ENCODE measurements at places on chromosomes 6 and 20. TPM values are rescaled to one million over a fixed set of nuclear protein-coding genes. Genes with fewer than 3 reads are reported as not detected.

DOP1A gene
- total RNA-seq = 14.4 TPM

DEFB115 gene
- total RNA-seq = not detected

SLC22A1 gene
- 0.19 TPM for total RNA-seq

HLA-DQA1 gene
- not detected for total RNA-seq

PNPLA1 gene
- total RNA-seq = not detected

LKAAEAR1 gene
- total RNA-seq = 1.7 TPM

KIAA1755 gene
- 0.17 TPM for total RNA-seq

DNA sequence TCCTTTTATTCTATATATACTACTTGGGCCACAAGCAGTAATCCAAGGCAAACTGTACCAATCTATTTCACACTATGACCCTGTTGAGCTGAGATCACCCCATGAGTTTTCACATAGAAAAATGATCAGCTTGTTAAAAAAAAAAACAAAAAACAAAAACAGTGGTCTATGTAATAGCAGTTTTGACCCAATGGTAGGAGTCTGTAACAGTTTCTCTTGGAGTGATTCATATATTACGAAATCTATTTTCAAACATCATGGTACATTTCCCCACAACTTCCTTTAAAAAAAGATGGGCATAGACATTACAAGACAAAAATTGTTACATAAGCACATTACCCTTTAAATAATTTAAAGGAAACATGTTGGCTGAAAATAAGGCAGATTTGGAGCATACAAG is 78.1 kb downstream of the PRSS35 start:
- peak; percentile 76 for DNase-seq

GRCh38 chr6:4355241-4355640 is 219.9 kb upstream of the ECI2 start:
- DNase-seq = peak; percentile 78

DNA sequence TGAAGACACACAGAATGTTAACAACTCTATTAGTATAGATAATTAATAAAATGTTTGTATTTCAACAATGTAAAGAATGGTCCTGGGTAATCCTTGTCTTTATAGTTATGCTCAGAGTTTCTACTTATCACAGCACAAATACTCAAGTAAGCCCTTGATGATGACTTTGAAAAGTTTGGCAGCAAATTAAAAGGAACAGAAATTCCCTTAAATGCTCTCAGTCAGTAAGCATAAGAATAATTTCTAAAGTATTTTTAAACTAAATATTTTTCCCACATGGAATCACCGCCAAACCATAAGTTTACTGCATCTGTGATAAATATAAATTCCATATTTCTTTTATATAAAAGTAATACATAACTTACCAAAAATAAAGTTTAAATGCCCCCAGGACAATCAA is 96.1 kb downstream of the COL12A1 start:
- DNase-seq = no peak

- no peak for DNase-seq
Measured at GRCh38 chr6:15392182-15392581, 146.3 kb downstream of the JARID2 start.

DNA sequence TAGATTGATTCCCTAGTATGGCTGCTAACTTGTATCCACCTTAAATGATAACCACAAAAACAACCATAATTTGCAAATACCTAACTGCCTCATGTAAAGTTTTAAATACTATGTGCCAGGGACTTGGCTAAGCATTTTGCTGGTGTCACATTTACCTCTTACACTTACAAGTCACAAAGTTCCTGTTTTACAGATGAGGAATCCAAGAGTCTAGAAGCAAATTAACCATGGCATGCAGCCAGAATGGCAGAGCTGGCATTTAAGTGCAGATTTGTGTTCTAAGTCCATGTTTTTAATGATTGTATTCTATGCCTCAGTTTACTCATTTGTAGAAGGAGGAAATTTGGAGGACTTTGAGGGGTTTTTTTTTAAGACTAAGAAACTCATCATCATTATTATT is 696.7 kb downstream of the PTPRT start:
- DNase-seq = no peak

DNA sequence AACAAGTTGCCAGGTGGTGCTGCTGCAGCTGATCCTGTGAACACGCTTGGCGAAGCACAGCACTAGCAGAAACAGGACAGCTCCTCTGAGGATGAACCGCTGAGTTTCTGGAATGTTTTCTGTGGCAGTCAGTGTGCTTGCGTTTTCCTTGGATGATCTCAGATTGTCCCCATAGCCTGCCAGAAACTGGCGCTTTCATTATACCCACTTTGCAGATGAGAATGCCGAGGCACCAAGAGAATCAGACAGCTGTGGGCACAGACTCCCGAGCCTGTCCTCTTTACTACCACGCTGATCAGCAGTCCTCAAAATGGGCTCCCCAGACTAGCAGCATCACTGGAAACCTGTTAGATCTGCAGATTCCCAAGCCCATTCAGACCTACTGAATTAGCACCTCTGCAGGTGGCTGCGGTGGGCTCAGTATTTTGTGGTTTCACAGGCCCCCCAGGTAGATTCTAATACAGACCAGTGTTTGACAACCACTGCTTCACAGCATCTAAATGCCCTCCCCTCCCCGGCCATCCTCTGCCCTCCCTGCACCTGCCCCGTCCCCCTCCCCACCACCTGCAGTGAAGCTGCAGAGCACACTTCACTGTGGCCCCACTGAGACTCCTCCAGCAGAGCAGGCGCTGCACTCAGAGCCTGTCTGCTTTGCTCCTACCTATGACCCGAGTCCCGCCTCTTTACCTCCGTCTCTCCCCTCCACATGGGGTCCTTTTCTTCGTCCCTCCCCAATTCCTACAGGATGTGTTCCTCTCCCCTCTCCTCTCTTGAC is 29.6 kb downstream of the SPATA2 start:
- no peak for DNase-seq

DNA sequence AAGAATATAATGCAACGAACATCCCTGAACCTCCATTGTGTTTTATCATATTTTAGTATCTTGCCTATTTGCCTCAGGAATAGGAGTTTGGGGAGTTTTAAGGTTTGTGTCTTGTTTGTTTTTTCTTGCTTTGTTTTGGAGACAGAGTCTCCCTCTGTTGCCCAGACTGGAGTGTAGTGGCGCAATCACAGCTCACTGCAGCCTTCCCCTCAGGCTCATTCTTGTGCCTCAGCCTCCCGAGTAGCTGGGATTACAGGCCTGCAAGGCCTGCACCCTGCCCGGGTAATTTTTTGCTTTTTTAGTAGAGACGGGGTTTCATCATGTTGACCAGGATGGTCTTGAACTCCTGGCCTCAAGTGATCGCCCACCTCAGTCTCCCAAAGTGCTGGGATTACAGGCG is 63.3 kb upstream of the CARMIL1 start:
- DNase-seq = no peak

GRCh38 chr6:97666889-97667288 is 383.9 kb upstream of the MMS22L start:
- no peak for DNase-seq

DNA sequence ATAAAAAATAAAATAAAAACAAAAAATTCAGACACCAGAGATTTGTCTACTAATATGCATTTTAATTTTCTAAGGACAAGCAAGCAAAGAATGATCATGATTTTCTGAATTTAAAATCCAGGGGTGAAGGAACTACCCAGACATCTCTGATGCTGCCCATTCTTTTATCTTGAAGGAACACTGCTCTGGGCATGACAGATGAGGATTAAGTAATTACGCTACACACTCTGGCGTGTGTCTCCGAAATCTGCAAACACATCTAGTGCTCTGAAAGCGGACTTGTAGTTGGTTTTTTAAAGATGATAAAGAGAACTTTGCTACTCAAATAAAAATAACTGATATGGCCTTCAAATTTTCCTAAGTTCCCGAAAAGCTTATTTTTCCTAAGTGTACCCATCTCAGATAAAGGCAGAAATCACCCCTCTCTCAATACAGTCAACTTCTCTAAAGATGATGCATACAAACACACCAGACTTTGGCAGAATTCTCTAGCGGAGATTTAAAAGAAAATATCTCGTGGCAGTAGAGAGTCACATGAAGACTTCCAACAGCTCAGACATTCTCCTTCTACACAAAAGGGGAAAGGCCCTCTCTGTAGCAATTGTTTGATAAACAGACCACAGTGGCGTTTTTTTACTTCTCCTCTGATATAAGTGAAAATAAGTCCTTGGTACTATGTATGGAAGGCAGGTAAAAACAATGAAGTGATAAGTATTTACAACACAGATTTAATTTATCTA is 133.8 kb downstream of the BACH2 start:
- DNase-seq = no peak

- no peak for DNase-seq
Measured at GRCh38 chr6:35310265-35310831, 12.7 kb downstream of the DEF6 start.

DNA sequence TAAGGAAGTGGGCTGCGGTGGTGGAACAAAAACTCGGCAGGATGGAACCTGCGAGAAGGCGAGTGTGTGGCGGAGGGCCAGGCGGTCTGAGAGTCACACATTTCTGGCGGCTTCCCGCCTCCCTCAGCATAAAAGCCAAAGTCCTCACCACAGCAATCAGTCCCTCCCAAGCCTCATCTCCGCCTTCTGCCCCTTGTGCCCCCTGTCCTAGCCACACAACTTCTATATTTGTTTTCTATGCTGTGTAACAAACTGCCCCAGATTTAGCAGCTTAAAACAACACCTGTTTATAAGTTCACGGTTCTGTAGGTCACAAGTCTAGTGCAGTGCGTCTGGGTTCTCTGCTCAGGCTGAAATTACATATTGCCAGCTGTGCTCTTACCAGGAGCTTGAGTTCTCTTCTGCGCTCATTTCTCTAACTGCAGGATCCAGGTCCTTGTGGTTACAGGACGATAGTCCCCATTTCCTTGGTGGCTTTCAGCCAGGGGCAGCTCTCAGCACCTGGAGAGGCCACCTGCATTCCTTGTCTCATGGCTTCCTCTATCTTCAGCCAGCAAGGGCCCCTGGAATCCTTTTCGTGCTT is 11.7 kb upstream of the SPO11 start:
- no peak for DNase-seq

DNA sequence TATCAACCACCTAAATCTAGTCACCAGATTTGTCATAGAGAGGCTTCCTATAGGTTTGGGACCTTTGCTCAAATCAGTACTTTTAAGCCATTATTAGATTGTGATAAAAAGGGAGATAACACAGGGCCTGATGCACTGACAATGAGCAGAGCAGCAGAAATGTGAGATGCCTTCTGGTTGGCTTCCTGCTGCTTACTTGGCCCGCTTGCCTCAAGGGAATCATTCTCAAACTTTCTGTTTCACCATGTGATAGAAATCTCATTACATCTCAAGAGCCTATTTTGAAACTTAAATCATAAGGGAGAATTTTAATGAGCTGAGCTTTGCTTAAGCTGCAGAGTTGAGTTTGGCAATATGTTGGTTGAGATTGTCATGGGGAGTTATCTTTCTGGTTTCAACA is 606.0 kb downstream of the DHX35 start:
- DNase-seq = no peak

DNA sequence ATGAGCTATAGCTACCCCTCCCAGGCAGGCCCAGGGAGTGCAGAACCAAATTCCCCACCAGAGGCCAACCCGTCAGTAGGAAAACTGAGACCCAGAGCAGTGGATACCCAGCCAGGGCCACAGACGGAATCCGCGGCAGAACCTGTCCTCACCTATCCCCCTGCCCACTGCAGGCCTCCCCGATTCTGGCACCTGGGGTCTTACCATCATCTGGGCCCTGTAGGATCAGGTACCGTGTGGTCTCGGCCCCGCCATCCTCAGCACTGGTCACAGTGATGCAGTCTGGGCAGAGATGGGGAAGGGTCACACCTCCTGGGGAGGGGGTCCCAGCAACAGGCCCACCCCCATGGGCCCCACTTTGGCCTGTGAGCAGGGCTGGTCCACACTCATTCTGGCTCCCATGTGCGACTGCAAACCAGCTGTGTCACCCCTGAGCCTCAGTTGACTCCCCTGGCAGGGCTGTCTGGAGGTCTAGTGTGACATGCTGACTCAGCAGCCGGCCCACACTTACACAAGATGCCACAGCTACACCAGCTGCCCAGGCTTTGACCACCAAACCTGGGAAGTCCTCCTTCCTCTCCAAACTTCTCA is 3.8 kb downstream of the ZNF335 start:
- DNase-seq = peak; percentile 45

DNA sequence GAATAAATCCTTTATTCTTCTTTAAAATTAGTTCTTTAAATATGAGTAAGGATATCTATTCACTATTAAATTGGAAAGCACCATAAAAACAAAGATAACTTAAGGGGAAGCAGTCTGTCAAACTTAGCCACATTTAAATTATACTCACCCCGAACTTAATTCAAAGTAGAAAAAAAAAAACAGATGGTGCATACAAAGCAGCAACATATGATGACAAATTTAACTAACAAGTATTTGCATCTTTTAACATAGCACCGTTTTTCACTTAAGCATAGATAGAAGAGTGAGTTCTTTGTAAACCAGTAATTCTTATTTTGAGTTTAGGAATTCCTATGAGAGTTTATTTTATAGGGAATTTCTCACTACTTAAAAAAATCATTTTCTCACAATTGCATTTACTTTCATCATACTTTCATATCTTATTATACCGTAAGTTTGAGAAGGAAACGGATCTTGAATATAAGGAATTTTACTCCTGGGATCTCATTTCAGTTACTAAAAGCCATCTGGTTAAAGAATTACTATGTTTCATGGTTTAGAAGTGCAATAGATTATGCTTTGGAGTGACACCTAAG is 828.2 kb upstream of the MAP3K7 start:
- no peak for DNase-seq

All from LHCN-M2 (cell line).